ENCODE measurements at places on chromosomes 12 and 14. TPM values are rescaled to one million over a fixed set of nuclear protein-coding genes. Genes with fewer than 3 reads are reported as not detected.
A peak's percentile ranks its signal among the peaks of the same experiment; 100 is the strongest.

GRCh38 chr12:116065606-116066005 lies 211.9 kb downstream of the MED13L start:
- no peak for DNase-seq

DNA sequence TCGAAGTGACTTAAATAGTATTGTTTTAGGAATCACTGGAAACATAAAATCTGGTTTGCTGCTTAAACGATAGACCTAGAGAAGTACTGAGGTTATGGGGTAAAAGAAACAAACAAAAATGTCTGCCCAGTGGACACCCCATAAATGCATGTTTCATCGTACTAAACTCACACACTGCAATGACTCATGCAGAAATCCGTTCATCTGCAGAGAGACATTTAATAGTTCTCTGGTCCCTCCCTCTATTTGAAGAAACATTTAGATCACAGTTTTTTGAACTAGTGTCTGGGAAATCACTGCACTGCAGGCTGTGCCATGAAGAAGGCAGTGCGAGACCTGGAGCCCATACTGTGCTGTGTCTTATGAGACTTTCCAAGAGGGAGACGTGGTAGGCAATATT lies 25.5 kb downstream of the SLC17A8 start:
- DNase-seq = no peak

- no peak for DNase-seq
Measured at GRCh38 chr14:51474854-51475253, 176.9 kb upstream of the FRMD6 start.

GRCh38 chr12:124345795-124346194 lies 50.9 kb downstream of the RFLNA start:
- DNase-seq = no peak

DNA sequence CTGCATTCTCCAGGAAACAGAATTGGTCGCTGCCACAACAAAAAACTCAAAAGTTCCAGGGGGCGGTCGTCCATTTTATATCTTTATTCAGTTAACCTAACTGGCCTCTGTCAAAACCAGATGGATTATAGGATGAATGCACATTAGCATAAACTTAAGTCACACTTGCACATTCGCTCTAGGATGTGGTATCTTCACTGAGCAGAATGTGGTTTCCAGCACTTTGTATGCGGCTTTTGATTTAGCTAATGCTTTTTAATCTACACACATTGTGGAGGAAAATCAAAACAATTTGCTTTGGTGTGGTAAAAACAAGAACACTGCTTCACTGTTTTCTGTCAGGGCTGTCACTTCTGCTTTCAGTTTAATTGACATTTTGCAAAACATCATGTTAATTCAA lies 4.5 kb downstream of the TAS2R50 start:
- no peak for DNase-seq

- peak; percentile 54 for DNase-seq
Measured at GRCh38 chr12:132444957-132445883, 44.7 kb upstream of the FBRSL1 start.

DNA sequence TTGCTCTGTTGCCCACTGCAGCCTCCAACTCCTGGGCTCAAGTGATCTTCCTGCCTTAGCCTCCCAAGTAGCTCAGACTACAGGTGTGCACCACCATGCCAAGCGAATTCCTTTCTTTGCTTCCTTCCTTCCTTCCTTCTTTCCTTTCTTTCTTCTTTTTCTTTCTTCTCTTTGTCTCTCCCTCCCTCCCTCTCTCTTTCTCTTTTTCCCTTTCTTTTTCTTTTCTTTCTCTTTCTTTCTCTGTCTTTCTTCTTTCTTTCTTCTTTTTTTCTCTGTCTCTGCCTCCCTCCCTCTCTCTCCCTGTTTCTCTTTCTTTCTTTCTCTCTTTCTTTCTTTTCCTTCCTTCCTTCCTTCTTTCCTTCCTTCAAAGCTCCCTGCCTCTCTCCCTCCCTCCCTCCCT lies 52.9 kb downstream of the LGMN start:
- no peak for DNase-seq

DNA sequence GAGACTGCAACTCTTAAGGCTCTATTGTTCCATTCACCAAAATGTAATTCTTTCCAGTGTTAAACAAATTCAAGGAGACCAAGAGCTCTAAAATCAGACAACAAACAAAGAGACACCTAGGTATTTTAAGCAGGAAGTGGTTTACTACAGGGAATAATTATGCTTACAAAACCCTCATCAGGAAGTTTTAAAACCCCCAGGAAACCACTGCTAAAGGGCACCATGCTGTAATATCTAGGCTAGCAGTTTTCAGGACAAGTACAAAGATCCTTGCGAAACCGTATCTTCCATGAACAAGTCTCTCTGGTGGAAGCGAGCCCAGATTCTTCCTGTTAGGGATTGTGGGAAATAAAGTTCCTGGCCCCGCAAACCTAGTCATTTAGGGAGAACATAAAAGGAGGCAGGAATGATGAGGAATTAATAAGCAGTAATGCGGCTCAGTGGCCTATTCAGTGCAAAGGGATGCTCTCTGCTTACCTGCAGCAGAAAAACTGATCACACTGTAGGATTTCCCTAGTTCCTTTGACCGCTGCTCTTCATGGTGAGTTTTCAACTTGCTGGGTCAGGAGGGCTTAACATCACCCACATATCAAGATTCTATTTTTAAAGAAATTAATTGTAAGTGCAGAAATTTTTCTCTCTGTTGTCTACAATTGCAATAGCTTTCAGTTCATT lies 42.8 kb downstream of the ACSM4 start:
- DNase-seq = no peak

DNA sequence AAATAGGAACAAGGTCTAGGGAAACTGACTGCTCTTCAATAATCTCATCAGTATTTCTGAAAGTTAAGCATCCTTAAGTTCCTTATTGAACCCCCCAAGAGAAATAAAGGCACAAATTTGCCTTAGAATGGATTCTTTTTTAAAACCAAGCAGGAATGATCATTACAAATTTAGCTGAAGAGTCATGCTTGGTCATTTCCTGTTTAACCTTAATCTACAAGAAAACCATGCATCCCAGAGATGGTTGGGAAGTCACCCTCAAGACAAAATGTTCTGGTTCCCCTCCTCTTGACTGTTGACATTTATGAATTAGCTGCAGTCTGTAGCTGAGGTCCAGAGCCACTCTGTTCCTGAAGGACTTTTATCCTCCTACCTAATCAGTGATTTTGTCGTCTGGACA lies 291.8 kb upstream of the G2E3 start:
- no peak for DNase-seq

DNA sequence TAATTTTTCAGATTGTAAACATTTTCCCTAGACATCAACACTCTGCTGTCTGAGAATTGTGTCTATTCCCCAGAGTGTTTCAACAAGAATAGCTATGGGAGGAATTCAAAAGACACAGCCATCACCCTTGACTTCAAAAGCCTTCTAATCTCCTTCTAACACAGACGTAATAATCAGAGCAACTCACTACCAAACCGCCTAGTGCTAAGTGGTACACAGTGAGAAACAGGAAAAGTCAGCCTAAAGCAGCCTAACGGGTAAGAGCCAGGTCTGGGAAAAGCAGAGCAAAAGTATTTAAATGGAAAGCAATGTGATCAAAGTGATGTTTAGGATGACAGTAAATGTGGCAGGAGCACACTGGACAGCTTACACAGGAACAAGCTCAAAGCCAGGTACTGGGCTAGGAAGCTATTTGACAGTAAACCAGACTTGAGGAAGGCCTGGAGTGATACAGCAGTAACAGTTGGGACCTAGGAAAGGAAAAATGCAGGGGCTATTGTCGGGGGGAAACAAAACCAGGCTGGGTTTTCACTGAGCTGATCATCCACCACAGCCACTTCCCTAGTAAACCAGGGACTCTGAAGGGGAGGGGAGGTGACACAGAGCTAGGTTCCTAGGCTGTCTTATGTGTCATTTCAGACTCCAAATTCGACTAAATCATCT lies 29.4 kb downstream of the CORO1C start:
- DNase-seq = no peak

- DNase-seq = no peak
Measured at GRCh38 chr14:92785667-92786426, 8.3 kb upstream of the GOLGA5 start.

DNA sequence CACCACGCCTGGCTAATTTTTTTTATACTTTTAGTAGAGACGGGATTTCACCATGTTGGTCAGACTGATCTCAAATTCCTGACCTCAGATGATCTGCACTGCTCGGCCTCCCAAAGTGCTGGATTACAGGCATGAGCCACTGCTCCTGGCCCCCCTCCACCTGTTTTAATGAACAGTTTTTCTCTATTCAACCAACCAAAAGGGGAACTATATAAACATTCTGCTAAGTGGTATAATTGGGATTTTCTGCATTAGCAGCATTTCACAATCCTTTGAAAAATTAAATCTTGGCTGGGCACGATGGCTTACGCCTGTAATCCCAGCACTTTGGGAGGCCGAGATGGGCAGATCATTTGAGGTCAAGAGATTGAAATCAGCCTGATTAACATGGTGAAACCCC lies 44.8 kb downstream of the KNTC1 start:
- DNase-seq = no peak

DNA sequence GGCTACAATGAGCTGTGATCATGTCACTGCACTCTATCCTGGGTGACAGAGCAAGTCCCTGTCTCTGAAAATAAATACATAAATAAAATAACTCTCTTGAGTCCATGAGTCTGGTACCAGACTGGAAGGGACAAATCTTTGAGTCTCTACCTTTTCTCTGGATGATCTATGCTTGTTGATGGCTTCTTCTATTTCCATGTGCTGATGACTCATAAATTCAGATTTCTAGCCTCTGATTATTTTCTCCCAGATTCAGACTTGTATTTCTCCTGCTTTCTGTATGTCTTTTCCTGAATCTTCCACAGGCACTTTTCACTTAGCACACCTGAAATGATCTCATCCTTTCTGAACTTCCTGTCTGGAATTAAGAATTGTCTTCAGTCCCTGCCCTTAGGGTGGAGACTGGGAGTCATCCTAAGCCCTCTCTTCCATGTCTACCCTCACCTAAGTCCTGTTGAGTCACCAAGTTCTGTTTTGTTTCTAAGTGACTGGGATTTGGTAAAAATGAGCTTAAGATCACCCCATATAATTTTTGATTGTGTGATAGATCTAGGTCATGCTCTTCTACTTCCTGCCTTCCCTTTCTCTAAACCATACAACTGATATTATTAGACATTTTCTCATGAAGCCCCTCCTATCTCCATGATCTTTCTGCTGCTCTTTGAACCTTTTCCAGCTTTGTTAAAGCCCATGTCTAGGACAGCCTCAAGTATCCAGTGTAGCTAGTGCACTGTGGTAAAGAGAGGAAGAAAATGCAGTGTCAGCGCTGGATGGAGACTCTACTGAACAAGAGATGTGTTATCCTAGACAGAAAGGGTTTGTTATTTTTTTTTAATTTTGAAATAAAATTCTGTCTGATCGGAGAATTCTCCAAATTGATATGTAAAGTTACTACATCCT lies 13.1 kb downstream of the AKAP6 start:
- DNase-seq = no peak

- DNase-seq = no peak
Measured at GRCh38 chr12:25690996-25691864, 138.1 kb upstream of the LMNTD1 start.

The COCH gene
- 0.26 TPM for total RNA-seq

The KCNA1 gene
- total RNA-seq = not detected

The PTPRR gene
- total RNA-seq = not detected

The CABP1 gene
- 0.26 TPM for total RNA-seq

The TWF1 gene
- total RNA-seq = 28.6 TPM

The SYNE3 gene
- total RNA-seq = 4.2 TPM

The NGB gene
- total RNA-seq = not detected

The CIROP gene
- total RNA-seq = not detected

The BCL2L2 gene
- 12.8 TPM for total RNA-seq

Measured in right lobe of liver (tissue), 6 donors.